ENCODE measurements at places on chromosomes 1 and 21.

GRCh38 chr1:202938287-202938925 lies 11.4 kb upstream of the KLHL12 start:
- DNase-seq: no peak

- DNase-seq: no peak
Observed at GRCh38 chr1:32239790-32240139, 7.3 kb upstream of the FAM167B start.

- no peak for DNase-seq
Observed at GRCh38 chr21:45378258-45378966, 26.6 kb upstream of the COL18A1 start.

GRCh38 chr1:227885135-227885647 lies 62.5 kb downstream of the WNT9A start:
- no peak for DNase-seq

DNA sequence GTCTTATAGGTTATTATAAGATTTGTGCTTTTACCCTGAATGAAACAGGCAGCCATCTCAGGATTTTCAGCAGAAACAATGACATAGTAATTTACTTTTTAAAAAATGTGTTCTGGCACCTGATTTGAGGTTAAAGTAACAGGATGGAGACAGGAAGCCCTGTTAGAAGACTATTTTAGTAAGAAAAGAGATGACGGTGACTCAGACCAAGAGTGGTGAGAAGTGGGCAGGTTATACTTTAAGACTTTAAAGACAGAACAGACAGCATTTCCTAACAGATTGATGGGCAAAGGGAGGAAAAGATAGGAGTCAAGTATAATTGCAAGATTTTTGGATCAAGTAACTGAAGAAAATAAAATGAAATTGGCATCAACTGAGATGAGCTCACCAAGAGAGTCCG lies 436.8 kb upstream of the NR5A2 start:
- DNase-seq: no peak

DNA sequence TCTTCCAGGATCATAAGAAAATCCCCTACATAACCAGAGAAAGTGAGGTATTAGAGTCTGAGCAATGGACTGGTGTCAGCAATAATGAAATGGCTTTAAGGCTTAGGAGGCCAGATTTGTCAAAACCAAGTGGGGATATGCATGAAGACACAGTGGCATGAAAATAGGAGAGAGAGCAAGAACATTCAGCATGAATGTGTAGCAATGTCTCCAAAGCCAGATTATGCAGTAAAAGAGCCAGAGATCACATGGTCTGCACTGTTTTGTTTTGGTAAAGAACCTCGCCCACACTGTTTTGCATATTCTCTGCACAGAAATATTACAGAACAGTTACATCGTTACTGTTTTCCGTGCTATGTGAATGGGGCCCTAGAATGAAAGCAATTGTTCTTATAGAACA lies 589.4 kb downstream of the PLPP3 start:
- no peak for DNase-seq

DNA sequence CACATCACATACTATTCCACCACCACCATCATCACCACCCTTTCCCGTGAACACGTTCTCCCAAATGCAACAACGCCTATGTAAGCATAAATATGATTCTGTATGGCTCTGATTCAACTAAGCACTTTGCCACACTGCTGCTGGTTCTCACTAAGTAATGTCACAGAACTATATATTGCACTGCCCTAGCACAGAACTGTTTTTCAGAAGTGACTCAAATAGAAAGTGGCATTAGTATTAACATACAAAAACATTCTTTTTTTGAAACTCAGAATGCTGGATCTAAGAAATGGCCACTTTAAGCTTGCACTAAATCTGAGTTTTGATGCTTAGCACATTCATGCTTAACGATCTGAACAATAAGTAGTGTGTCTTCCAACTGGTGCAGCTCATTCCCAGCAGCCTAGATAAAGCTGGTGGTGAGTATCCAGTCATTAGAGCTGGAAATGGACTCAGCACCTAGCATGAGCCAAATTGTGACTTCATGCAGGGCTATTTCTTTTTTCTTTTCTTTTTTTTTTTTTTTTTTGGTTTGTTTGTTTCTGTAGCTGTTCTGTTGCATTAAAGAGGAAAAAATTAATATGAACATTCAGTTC lies 46.2 kb upstream of the ZC3H11B start:
- no peak for DNase-seq

- no peak for DNase-seq
Observed at GRCh38 chr1:179048339-179049124, 22.8 kb downstream of the FAM20B start.

DNA sequence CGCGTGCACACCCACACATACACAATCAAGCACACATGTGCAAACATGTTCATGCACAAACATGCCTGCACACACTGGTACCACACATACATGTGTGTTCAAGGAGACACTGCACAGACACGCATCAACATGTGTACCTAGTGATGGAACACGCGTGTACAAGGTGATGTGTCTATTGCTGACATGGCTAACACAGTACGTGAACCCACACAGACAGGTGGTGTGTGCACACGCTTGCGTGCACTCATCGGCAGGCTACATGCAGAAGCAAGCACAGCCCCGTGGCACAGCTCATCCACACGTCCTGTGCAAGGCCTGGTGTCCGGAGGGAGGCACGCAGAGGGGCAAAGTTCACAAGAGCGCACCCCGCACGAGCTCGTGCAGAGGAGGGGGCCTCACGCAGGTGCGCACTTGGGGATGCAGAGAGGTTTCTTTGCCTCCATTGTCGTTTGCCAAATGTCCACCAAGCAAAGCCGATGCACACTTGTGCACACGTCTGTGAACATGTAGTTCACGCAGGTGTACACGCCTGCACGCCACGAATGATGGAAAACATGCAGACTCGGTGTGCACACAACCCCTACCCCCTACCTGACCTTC lies 969 bp downstream of the ACAP3 start:
- no peak for DNase-seq

DNA sequence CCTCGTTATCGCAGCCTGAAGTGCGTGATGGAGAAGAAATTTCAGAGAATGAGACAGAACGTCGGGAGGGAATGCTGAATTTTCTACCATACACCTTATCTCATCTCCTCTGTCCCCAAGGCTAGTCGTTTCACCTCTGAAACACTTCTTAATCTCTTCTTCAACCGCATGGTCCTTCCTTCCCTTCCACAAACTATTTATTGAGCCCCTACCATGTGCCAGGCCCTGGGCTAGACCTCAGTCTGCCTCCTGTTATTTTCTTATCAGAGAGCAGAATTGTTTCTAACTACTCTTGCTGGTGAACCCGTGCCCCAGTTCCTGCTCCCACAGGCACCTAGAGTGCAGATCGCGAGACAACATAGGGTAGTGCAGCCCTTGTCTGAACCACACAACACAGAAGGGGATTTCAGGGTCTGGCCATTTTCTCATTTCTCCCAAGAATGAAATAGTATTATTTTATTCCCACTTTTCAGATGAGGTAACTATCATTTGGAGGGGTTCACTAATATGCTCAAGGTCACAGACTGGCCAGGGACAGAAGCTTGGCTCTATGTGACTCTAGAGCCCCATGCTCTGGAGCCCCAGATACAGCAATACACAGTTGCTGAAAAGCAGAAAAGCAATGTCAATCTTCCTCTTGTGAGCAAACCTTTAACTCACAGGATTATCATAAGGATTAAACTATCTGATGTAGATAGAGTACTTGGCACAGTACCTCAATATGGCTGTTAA lies 598 bp upstream of the ADIPOR1 start:
- no peak for DNase-seq

DNA sequence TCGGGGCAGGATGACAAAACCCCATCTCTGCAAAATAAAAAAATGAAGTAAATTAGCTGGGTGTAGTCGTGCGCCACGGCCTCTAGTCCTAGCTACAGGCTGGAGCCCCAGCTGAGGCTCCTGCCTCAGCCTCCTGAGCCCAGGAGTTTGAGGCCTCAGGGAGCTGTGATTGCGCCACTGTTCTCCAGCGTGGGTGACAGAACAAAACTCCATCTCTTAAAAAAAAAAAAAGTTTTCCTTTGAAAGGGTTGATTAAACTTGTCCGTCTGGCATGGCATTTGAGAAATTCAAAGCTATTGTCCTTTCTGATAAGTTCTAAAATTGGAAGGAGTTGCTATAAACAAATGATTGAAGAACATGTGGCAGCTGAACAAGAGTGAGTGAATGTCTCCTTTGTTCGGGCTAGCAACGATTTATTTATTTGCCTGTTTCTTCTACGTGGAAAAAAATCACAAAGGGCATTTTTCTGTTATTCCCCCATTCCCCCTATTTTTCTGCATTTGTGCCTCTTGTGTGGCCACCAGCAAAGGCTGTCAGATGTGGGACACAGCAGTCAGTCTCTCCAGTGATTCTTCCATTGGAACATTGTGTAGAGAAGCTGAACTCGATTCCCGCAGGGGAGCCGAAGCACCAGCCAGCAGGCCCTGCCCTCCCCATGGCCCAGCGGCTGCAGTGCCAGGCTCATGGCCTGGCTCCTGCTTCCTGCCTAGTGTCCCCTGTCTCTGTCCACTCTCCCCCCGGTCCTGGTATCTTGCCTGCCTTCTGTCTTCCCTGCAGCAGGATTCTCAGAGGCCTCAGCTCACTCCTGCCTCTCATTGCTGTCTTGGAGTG lies 21.5 kb upstream of the PWP2 start:
- no peak for DNase-seq

- no peak for DNase-seq
Observed at GRCh38 chr1:211371406-211372105, 44.9 kb downstream of the TRAF5 start.

DNA sequence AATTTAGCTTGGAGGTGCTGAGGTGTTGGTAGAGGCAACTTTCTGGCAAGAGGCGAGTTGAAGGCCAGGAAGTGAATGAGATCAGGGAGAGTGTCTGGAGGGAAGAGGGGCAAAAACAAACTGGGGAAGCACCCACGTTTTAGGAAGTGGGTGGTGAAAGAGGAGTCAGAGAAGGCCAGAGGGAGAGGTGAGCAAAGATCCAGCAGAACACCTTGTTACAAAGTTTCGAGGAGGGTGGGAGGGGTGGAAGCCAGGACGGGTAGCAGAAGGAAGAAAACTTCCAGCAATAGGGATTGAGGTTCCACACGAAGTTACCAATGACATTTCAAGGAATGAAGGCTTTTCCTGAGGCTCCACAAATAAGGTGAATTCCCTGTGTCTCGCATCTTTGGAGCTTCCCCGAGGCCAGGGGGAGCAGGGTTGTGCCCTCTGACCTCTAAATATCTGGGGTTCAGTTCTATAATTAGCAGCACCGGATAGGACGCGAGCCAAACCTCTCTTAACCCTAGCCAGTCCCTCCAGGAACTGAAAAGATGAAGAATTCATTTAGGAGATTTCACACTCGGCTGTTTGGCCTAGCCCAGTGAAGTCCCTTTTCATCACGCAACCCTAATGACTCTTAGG lies 578 bp upstream of the SESN2 start:
- no peak for DNase-seq

DNA sequence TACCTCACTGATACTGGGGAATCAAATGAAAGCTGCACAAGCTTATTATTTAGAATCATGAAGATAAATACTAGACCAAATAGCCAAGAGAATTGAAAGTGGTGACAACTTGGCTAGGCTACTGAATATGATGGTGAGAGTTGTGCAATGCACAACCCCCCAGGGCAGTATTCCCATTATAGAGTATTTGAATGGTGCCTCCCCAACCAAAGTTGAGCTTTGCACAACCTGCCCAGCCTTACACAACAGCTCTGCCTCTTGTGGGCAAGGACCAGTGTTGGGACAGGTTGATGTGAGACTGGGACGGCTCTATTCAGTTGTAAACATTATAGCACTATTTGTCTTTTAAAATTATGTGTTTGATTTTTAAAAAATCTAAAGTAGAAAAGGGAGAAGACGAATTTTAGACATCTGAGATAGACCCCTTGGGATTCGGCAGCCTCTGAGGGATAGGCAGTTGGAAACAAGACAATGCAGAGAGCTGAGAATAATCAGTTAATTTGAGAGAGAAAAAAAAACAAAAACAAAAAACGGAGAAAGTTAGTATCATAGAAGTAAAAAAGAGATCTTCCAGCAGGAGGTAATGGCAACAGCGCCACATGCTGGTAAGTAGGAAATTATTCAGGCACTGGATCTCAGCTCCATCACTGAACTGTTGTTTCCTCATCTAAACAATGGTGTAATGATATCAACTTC lies 91.0 kb upstream of the KCNA3 start:
- DNase-seq: peak; percentile 49

- DNase-seq: no peak
Observed at GRCh38 chr1:178536844-178537371, 24.0 kb downstream of the TEX35 start.

GRCh38 chr1:10693497-10694273 lies 102.8 kb downstream of the CASZ1 start:
- no peak for DNase-seq

GRCh38 chr1:36136535-36136934 lies 11.5 kb upstream of the COL8A2 start:
- no peak for DNase-seq

DNA sequence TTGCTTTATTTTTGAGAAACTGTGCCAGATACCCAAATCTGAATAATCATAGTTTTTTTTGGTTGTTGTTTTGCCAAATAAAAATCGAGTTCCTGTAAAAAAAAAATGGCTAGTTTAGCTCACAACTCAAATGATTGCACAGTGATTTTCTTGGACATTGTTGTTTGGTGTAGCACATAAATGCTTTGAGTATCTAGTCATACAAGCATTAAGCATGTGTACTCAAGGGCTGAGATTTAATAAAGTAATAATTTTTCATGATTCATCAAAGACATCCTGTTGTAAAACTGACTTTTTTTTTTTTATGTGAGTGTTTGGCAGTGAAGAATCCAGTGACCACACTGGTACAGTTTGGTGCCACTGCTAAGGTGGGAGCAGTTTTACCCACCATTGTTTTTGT lies 18.8 kb downstream of the ITSN1 start:
- no peak for DNase-seq

- no peak for DNase-seq
Observed at GRCh38 chr1:209761011-209761635, 5.3 kb downstream of the TRAF3IP3 start.

- DNase-seq: no peak
Observed at GRCh38 chr1:60088620-60089155, 15.1 kb upstream of the C1orf87 start.

DNA sequence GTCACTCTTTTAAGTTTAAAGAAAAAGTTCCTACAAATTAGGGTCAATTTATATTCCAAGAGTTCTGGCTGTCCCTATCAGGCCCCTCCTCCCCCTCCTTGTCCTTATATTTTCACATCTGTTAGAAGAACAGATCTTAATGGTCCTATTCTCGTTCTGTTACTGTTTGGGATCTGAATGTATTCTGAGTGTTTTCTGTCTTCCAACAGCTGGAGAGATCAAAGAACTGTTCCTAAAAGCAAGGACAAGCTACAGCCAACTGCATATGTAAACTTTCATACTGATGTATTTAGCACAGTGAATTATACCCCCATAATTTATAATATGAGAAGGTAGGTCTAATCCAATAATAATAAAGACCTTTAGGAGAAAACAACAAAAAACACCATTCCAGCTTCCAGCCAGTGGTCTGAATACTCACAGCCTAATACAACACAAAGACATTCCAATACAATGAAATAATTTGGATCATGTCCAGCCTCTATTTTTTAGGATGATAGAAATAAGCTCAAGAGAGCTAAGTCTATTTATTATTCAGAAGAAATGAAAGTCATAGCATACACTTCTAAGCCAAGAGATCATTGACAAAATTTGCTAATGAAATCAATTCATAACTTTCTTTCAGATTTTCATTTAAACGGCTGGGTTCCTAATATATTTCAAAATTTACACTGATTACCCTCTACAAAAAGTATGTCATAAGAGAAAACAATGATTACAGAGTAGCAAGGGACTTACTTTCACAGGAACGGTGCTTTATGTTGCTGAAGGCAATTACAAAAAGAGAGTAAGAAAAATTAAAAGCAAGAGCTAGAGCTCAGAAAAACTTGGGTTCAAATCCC lies 25.3 kb downstream of the WLS start:
- DNase-seq: no peak

- DNase-seq: no peak
Observed at GRCh38 chr1:193185901-193186731, at the start of gene B3GALT2. B3GALT2 (minus strand) TSS chr1:193186613; CDS start chr1:193181562, 5,051 bp downstream.

Data from GM12864 (cell line).